ENCODE measurements at places on chromosomes 12 and 14.

- DNase-seq, result no peak
Observed at GRCh38 chr14:22613106-22613695, 15.1 kb downstream of the ABHD4 start.

- DNase-seq, result no peak
Observed at GRCh38 chr12:74889563-74890236, 319.9 kb downstream of the KCNC2 start.

DNA sequence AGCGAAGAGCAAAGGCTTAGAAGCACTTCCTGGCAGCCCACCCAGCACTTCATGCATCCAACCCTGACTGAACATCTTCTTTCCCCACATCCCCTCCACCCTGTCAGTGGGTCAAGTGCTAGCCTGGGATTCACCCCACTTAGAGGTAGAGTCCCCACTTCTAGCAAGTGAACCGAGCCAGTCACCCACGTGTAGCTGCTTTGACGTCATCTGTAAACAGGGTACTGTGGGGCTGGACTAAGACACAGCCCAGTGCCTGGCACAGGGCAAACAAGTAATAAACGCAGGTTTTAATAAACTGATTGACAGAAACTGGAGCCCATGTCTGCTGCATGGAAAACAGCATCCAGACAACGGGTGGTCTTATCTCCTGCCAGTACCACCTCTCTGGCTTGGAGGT lies 61.7 kb downstream of the ITPK1 start:
- DNase-seq, result no peak

- no peak for DNase-seq
Observed at GRCh38 chr14:54121466-54122027, 164.9 kb upstream of the BMP4 start.
